Amniotic epithelial cell (primary cell): ENCODE measurements at places on chromosomes 2 and 18.
A peak's percentile ranks its signal among the peaks of the same experiment; 100 is the strongest.

DNA sequence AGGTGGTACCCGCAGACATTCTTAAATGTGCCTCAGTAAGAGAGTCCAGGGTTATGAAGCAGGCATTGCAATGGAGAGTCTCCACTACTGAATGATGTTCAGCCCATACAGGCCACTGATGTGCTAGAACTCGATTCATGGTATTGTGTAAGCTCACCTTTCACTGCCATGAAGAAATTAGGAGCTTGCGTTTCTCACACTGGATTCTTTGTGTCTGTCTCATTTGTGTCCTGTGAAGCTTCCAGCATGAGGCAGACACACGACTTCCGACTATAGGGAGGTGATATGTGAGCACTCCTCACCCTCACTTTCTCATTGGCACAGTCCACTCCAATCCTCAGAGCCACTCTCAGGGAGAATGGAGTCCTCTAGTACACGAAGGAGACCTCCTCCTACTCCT lies 677.4 kb upstream of the RAB6C start:
- DNase-seq = no peak

GRCh38 chr18:72727038-72727655 lies 140.6 kb downstream of the NETO1 start:
- no peak for DNase-seq

GRCh38 chr18:76824145-76824676 lies 1.9 kb downstream of the ZNF236 start:
- no peak for DNase-seq

DNA sequence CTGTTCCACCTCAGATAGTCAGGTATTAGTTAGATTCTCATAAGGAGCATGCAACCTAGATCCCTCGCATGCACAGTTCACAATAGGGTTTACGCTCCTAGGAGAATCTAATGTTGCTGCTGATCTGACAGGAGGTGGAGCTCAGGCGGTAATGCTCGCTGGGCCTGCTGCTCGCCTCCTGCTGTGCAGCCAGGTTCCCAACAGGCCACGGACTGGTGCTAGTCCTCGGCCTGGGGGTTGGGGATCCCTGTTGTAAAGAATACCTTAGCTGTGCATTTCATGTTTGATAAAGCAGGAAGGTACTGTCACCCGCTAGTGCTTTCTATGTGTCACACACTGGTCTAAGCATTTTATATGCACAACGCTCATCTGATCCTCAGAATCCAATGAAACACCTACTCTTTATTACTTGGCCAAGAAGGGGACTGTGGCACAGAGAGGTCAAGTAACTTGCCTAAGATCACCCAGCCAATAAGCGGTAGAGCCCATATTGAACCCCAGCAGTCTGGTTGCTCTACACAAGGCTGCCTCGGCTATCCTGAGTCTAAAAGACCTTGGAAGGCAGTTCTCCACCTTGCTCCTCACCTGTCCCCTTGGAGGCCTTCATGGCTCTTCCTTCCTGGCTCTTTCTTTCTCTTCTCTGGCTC lies 35.8 kb downstream of the SLC4A3 start:
- DNase-seq = no peak

GRCh38 chr2:128299628-128300027 lies 19.0 kb downstream of the HS6ST1 start:
- DNase-seq = no peak

DNA sequence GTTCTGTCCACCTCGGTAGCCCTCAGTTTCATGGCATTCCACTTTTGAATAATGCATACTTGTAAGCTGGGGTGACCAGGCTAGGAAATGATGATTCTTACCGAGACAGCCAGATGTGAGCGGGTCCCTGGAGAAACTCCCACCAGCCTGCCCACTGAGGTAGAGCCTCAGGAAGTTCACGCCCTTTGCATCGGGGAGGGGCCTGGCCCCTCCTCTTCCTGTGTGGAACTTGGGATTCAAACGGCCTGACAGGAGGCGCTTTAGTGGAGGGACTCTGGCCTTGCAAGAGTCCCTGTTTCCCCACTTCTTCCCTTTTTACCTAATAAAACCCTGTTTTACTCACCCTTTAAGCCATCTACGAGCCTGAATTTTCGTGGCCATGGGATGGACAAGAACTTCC lies 44.6 kb downstream of the MRO start:
- DNase-seq = no peak

GRCh38 chr18:48811401-48811800 lies 139.4 kb downstream of the SMAD7 start:
- DNase-seq = no peak

- no peak for DNase-seq
These were observed 91.2 kb upstream of the ALPP start for GRCh38 chr2:232287316-232287715.

DNA sequence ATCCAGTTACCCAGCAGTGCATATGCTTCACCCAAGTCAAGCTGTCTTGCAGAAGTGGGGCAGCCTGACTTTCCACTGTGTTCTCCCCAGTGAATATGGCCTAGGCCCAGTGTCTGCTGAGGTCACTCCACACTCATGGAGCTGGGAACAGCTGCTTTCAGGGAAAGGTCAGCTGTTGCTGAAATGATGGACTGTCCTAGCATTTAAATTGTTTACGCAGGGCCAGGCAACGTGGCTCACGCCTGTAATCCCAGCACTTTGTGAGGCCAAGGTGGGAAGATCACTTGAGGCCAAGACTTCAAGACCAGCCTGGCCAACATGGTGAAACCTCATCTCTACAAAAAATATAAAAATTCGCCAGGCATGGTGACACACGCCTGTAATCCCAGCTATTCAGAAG lies 86.5 kb downstream of the LIPG start:
- peak; percentile 47 for DNase-seq

DNA sequence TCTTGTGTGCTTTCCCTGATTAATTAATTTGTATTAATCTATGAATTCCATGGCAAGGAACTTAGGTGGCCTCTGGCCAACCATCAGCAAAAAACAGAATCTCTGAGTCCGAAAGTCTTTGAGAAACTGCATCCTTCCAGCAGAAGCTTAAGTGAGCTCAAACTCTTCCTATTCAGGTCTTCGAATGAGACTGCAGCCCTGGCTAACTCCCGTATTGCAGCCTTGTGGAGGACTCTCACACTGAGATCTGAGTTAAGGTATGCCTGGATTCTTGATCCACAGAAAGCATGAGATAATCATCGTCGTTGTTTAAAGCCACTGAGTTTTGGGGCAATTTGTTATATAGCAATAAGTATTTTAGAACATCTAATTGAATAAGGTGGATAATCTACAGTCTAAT lies 1143.9 kb upstream of the NXPH2 start:
- no peak for DNase-seq

GRCh38 chr2:112607680-112608438 lies 23.4 kb downstream of the CHCHD5 start:
- no peak for DNase-seq

DNA sequence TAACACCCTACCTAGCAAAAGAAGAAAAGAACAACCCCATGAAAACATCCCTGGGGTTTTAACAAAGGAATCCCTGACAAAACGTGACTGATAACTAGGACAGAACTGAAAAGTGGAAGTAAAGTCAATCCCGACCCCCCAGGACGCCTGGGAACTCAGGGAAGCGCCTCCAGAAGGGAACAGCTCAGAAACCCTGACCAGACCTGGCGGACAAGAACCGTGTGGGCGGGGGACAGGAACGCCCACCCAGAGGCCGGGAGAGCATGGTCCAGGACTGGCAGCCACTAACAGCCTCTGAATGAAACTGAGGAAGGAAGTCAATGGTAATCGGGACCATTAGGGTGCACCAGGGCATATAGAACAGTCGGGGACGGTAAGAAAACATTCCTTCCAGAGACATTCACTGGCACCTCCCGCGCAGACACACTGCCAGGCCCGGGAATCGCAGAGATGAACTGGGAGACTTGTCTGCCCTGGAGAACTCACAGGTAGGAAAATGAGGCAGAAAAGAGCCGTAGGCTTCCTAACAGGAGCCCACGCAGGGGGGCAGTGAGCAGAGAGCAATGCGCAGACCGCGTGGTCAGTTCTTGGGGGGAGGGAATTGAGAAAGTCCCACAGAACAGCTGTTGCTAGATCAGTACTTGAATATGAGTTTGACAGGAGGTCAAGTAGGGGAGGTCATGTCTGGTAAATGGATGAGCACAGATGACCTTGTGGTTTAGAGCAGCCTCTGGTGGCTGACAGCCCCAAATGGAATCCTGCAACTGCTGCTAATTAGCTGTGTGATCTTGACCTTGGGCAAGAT lies 1.3 kb upstream of the TBC1D8 start:
- peak; percentile 61 for DNase-seq

DNA sequence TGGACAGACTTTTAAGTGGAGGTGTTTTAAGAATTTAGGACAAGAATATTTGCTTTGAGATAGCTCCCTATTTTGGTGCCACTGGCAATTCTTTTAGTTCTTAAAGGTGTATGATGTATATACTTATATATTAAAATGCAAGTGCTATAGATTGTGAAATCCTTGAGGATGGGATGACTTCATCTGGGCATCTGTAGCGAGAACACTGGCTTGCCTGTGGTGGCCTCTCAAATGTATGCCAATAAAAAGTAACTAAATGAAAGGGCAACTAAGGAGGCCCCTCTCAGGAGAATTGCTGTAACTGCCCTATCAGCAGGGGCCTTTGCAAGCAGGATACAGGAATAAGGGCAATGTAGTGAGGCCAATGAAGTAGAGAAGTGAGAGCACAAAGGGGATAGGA lies 2.6 kb upstream of the THUMPD2 start:
- DNase-seq = no peak

DNA sequence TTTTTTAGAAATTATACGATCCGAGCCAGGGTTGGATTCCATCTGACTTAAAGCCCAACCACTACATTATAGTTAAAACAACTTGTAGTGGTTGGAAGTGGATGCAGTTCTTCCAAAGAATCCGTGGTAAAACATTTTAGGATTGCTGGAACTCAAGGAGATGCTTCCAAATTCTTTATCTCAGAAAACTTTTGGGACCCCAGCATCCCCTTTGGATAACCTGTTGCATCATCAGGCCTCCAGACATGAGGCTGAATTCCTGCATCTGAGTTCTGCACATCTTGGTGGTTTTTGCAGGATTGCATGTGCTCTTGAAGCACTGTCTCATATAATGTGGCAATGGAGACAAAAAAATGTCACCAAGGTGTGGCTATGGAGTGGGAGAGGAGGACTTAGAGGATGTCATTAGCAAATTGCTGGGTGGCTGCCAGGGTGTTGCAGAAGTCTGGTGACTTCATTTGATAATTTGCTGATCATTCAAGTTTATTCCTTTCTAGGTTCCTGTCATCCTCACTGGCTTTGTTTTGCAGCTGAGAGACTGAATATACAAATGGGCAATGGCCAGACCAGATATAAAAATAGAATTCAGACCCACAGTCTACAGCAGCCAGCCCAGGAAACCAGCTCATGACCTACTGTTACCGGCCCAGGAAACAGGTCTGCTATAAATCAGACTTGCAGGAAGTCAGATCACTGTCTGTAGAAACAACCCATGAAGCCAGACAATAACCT lies 207.7 kb downstream of the BCL2 start:
- DNase-seq = no peak

- DNase-seq = no peak
These were observed 90.7 kb downstream of the ZBTB7C start for GRCh38 chr18:48318436-48318835.

- DNase-seq = no peak
These were observed 13.6 kb upstream of the IRS1 start for GRCh38 chr2:226813148-226813701.

DNA sequence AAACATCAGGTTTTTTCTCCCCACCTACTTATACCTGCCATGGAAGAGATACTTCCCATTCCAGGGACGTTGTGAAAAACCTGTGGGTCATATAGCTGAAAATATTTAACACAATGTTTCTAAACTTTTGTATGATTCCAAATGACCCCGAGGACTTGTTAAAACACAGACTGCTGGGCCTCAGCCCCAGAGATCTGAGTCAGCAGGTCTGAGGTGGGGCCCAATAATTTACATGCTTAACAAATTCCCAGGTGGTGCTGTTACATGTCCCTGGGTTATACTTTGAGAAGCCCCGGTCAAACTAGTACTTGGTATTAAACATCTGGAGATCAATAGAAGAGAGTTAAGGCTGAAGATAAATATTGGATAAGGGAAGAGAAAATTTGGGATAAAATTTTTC lies 71.4 kb upstream of the FRZB start:
- DNase-seq = no peak

- no peak for DNase-seq
These were observed 55.7 kb downstream of the TCF7L1 start for GRCh38 chr2:85188852-85189251.

- DNase-seq = no peak
These were observed 2.1 kb downstream of the SERPINB2 start for GRCh38 chr18:63889626-63890025.

DNA sequence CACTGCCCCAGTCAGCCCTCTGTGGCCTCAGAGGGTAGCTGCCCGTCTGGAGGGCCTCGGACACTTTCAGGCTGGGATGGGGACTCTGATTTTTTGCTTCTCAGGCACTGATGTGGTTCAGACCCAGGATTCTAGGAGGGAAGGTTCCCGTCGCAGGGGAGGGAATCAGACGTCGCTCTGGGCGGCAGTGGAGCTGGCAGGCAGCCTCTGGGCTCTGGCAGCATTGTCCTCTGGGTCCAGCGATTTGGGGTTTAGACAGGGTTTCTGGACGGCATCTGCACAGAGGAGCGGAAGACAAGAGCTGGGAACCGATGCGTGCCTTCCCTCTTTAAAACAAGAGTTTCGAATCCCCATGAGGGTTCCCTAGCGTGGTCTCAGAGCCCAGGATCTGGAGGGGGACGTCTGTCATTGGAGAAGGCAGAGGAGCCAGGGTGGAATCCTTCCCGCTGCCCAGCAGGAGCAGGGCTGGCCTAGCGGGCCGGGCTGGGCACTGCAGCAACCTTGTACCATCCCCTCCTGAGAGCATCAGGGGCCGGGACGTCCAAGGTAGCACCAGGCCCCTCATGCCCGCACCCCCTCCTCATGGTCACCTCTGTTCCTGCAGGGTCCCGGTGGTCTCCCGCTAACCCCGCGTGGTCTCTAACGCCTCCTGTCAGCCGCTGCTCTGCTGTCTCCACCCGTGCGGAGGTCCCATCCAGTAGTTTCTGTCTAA lies 246.0 kb downstream of the AGAP1 start:
- no peak for DNase-seq

DNA sequence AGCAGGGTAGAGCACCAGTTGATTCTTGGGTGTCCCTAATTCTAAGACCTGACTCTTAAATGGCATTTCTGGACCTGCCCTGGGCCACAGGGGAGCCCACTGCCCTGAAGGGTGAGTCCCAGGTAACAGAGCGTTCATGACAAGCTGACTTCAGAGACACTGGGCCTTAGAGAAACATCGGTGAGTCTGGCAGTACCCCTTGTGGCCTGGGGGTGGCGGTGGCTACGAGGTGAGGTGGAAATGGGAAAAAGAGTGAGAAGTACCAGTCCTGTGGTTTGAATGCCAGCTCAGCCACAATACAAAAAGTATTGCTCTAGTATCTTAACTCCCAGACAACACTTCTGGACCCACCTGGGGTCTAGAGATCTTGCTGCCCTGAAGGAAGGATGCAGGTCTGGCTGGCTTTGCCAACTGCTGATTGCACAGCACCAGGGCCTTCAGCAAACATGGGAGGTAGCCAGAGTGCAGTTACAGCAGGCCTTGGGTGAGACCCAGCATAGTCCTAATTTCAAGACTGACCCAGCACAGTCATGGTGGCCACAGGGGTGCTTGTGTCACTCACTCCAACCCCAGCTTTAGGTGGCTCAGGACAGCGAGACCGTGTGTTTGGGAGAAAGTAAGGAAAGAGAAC lies 44.5 kb downstream of the USP34 start:
- DNase-seq = peak; percentile 64
